Cardiac fibroblast (primary cell): ENCODE measurements at places on chromosomes 11 and 22.

- no peak for DNase-seq
Measured at GRCh38 chr11:25961539-25961938, 370.4 kb upstream of the ANO3 start.

- DNase-seq: no peak
Measured at GRCh38 chr11:69894181-69894611, 75.0 kb upstream of the FGF3 start.

GRCh38 chr22:42655693-42656092 is 6.5 kb upstream of the CYB5R3 start:
- no peak for DNase-seq

- no peak for DNase-seq
Measured at GRCh38 chr22:28139516-28139915, 220.5 kb upstream of the PITPNB start.

DNA sequence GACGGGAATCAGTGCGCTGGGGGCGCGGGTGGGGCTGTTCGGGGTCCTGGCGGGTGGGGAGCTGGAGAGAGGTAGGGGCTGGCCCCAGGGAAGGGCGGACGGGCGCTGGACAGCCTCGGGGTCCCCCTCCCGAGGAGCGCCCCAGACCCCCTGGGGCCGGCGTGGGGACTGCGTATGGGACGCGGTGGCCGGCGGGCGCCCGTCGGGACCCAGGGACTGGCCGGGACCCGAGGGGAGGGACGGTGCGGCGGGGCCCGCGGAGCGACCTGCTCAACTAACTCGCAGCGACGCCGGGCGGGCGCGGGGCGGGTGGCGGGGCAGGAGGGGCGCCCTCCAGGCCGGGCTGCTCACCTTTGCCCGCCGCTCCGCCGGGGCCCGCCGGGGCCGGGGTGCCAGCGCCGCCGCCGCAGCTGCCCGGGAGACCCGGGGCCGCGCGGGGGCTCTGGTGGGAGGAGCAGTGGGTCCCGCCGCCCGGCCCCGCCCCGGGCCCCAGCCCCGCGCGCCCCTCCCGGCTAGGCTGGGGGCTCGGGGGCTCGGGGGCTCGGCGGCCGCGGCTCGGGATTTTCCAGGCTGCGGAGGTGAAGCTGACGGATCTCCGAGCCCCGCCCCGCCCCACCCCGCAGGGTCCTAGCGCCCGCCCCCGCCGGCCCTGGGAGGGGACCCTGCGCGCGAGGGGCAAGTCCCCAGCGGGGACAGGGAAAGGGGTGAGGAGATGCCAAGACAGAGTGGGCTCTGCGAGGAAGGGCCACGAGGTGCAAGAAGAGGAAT is 12.3 kb downstream of the STARD10 start:
- no peak for DNase-seq

- DNase-seq: peak; percentile 76
Measured at GRCh38 chr11:58900479-58901420, 38.5 kb upstream of the GLYATL1 start.
